ENCODE measurements at places on chromosomes 12 and 14.

DNA sequence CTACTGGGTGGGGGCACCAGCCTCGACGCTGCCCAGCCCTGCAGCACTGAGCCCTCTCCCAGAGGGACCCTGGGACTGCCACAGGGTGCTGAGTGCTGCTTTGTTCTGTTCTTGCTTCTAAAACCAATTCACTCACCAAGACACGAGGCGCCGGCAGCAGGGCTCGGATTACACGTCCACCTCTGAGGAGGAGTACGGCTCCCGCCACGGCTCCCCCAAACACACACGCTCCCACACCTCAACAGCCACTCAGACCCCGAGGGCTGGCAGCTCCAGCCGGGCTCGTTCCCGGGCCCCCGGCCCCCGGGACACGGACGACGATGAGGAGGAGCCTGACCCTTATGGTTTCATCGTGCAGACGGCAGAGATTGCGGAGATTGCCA lies 24.3 kb downstream of the CEP170B start:
- no peak for DNase-seq

- no peak for DNase-seq
Measured at GRCh38 chr12:94418517-94418916, 41.1 kb downstream of the CEP83 start.

- DNase-seq = no peak
Measured at GRCh38 chr12:85849344-85849743, 13.1 kb upstream of the RASSF9 start.

DNA sequence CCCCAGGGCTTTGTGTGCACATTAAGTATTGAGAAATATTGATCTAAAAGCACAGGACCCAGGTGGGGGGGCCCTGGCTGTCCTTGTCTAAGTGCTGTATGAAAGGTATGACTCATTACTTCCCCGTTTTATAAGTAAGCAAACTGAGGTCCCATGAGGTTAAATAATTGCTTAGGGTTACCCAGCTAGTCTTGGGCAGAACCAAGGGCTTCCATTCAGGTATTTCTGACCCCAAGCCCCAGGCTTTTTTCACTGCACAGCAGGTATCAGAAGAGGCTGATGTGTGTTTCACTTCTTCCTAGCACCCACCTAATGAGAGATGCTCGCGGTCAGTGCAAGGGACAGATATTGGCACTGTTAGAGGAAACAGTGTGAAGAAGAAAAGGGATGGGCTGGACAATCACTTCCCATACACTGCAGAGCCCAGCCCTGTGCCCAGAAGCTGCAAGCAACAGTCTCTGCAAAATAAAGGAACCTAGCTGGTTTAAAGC lies 4.7 kb upstream of the TC2N start:
- DNase-seq = no peak

- DNase-seq = peak; percentile 25
Measured at GRCh38 chr12:91382081-91382543, 199.5 kb upstream of the DCN start.

DNA sequence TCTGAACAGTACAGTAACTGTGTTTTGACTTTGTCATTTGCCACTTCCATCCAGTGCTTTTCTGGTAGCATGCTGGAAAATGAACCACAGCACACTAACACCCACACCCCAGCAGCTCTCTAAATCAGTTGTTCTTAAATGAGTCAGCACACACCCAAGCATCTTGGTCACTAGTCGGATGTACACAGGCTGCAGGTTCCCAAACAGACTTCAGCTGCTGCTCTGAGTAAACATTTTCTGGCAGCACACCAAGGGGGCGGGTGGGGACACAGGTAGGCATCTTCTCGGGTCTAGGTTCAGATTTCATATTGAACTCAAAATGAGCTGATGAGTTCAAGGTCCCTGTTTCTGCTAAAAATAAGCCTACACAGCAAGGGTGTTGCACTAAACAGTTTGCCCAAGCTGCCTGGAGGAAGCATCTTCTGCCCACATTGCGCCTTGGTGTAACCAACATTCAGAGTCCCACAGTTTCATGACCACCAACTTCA lies 39.8 kb downstream of the IFNG start:
- DNase-seq = no peak

DNA sequence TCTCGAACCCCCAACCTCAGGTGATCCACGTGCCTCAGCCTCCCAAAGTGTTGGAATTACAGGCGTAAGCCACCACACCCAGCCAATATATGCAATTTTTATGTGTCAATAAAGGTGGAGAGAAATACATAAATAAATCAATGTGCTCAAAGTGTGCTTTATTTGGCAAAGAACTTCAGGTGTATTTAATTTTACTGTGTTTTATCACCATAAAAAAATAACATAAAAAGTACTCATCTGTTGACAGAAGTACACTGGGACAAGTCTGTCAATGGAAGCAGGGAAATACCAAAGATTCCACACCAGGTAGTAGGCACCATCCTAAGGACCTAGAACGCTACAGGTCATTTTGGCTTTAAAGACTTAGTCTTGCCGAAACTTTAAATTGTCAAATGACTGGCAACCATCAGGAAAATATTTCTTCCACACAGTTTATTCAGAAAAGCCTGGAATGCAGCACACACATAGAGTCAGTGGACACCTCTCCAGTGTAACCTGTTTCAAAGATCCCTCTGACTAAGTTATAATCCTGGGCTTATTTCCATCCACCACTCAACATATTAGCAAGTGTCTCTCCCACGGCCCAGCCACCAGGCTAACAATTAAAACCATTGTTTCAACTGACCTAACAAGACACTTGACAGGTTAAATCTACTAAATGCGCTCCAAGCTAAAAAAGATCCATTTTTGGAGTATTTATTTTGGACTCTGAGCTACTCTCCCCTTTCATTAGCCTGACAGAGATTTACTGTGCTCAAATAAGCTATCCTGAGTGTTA lies 4.2 kb downstream of the ERO1A start:
- DNase-seq = no peak

DNA sequence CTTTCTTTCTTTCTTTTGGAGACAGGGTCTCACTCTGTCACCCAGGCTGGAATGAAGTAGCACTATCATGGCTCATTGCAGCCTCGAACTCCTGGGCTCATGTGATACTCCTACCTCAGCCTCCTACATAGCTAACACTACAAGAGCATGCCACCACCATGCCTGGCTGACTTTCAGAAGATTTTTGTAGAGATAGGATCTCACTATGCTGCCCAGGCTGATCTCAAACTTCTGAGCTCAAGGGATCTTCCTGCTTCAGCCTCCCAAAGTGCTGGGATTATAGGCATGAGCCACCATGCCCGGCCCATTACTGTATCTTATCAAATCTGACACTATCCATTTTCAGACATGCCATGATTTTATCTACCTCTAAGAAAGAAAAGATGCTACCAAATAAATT lies 31.6 kb downstream of the NDUFA12 start:
- no peak for DNase-seq

- DNase-seq = no peak
Measured at GRCh38 chr12:128976120-128976738, 123.0 kb downstream of the GLT1D1 start.

- DNase-seq = no peak
Measured at GRCh38 chr14:47526591-47527244, 148.7 kb downstream of the MDGA2 start.

- no peak for DNase-seq
Measured at GRCh38 chr14:78683981-78684380, 513.8 kb downstream of the NRXN3 start.

GRCh38 chr12:6462234-6462995 lies 8.1 kb downstream of the VAMP1 start:
- no peak for DNase-seq

DNA sequence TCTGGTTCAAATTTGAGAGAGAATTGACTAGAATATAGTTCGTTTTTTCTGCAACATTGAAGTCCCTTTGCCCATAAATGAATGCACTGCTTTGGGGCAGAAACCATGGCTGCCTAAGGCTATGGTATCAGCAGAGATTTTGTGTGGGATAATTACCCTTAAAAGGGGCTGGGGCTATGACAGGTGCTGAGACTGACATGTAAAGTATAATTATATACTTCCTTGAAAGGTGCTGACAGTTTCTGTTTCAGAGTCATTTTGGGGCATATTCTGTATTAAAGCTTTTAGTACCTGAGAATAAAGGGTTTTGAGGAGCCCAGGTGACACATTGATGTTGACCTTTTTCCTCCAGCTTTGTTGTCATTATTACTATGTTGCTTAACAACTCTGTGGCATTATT lies 150.3 kb upstream of the PTPRQ start:
- no peak for DNase-seq

GRCh38 chr14:87960013-87960787 lies 32.8 kb downstream of the GALC start:
- no peak for DNase-seq

DNA sequence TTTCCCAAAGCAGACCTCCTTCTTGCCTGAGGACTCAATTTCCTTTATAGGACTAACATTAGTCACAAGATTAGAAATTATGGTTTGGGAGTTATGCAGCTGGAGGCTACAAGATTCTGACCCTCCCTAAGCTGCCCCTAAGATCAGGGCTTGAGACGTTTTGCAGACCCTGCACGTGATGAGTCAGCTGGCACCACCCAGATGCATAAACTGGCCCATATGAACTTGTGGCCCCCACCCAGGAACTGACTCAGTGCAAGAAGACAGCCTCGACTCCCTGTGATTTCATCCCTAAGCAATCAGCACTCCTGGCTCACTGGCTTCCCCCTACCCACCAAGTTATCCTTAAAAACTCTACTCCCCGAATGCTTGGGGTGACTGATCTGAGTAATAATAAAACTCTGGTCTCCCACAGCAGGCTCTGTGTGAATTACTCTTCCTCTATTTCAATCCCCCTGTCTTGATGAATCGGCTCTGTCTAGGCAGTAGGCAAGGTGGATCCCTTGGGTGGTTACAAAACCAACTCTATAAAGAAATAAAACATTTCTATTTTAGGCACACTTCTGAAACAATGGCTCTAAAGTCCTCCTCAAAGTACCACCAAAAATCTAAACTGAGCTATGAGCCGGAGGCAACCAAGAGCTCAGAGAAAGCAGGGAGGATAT lies 233.4 kb downstream of the TMEM132D start:
- DNase-seq = no peak

- no peak for DNase-seq
Measured at GRCh38 chr12:57836442-57837375, 9.8 kb downstream of the CTDSP2 start.

DNA sequence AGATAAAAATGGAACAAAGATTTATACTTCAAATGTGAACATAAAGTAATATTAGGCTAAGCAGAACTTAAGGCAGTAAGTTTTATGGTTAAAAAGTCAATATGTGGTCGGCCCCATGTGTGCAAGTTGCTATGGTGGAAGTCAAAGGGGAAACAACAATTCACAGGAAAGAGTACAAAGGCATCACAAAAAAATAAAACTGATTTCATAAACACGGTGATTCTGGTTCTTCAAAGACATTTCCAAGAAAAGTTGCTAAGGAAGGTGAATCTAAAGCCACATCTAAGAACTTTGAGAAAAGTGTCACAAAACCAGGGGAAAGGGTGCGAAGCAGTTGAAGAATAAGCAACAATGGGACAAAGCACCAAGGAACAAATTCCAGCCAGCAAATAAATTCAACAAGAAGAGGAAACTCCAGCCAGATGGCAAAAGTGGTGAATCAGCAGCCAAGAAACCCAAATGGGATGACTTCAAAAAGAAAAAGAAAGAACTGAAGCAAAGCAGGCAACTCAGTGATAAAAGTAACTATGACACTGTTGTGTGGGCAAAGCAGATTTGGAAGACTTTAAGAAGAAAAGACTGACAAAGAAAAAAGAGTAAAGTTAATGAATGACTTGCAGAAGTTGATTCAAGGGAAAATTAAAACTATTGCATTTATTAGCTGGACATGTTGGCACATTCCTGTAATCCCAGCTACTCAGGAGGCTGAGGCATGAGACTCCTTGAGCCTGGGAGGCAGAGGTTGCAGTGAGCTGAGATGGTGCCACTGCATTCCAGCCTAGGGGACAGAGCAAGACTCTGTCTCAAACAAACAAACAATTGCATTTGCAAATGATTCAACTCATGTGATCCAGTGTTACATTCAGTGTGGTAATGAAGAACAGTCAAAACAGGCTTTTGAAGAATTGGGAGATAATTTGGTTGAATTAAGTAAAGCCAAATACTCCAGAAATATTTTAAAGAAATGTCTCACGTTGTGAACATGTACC lies 19.5 kb downstream of the PTGDR start:
- no peak for DNase-seq

DNA sequence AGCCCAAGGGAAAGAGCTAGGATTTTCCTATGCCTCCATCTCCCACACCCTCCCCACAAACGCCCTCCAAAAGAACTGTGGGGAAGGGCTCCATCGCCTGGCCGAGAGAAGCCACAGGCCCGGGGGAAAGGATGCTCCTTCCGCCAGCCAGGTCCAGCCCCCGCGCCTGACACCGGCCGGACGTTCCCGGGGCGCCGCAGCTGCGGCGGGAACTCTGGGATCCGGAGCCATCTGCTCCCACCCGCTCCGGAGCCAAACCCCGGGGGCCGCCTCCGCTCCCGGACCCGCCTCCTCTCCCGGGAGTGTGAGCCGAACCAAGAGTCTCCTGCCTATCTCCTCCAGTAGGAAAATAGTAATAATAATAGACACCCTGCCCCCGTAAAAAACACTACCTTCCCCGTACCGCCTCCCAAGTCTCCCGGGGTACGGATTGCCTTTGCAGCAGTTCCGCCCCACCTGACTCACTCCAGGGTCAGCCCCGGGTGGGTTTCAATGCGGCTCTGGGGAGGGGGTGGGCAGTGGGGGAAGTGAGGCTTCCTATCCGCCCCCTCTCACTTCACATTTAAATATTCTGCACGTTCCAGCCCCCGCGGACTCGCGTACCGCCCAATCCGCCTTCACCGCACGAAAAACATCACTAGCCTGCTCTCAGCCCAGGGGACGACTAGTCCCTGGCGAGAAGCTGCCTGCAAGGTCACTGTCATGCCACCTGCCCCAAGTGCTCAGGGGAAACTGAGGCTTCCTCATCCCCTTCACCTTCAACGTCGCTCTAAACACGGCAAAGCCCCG lies 2.4 kb downstream of the AGAP2 start:
- DNase-seq = no peak

DNA sequence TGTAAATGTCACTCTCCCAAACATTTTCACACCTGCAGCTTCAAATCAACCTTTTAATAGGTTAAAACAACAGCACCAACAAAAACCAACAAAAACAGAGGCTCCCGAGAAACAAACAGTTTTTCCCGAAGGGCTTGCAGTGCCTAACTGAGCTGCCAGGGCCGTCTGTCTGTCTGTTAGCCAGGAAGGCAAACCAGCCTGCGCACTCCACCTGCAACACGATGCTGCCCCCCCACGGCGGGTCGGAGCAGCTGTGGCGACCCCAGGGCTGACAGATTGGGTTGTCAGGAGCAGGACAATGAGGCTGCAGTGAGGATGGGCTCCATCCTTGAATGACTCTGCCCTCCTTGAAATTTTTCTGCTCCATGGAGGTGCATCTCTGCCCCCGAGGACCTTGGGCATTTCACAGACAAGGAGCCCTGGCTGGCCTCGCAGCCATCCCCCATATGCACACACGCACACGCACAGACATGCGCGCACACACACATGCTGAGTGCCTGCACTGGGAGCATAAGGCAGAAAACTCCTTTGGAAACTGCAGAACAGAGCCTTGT lies 2.6 kb downstream of the RTL1 start:
- no peak for DNase-seq

GRCh38 chr14:90645842-90646443 lies 170.3 kb downstream of the TTC7B start:
- DNase-seq = no peak

Measured in NCI-H446 treated with DMSO at 0.1 percent for 48 hours (cell line).